ENCODE measurements at places on chromosomes 3 and 15.

DNA sequence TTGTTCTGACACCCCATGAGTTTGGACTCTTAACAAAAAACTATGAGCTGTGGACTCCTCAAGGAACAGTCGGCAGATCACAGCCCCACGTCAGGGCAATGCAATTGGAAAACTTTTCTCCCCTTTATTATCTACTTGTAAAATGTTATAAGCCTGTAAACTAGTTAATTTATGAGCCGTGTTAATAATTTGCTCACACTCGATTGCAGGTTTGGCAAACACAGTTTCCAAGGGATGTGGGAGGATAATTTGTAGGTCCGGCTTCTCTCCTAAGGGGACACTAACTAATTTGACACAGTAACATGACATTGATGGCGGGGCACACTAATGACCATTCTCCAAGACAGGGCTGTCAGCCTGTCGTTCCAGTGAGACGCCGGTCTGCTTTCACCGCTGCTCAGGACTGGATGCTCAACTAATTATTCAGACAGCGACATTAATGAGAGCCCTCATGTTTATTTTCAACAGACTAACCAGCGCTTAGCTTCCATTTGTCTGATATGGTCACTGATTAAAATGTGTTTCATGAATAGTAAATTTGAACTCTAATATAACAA, 222.1 kb downstream of the FOXP1 start:
- DNase-seq = no peak

DNA sequence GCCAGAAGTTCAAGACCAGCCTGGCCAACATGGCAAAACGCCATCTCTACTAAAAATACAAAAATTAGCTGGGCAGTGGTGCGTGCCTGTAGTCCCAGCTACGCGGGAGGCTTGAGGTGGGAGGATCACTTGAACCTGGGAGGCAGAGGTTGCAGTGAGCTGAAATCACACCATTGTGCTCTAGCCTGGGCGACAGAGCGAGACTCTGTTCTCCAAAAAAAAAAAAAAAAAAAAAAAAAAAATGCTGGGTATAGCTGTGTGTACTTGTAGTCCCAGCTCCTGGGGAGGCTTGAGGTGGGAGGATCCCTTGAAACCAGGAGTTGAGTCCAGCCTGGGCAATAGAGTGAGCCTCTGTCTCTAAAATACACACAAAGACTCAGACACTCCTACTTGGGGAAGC, 32.0 kb downstream of the PPP1R2 start:
- no peak for DNase-seq

- no peak for DNase-seq
Measured at GRCh38 chr3:52225452-52226228, at the start of gene TLR9. TLR9 (minus strand) TSS chr3:52225645; CDS start chr3:52225529, 116 bp downstream.

DNA sequence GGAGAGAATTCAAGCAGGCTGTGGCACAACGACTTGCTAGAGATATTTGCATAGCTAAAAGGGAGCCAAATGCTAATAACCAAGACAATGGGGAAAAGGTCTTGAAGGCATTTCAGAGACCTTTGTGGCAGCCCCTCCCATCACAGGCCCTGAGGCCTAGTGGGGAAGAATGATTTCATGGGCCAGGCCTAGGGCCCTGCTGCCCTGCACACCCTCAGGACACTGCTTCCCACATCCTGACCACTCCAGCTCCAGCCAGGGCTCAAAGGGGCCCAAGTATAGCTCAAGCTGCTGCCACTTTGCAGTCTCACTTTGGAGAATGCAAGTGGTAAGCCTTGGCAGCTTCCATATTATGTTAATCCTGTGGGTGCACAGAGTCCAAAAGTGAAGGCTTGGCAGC, 21.5 kb upstream of the PTPN23 start:
- DNase-seq = no peak

- DNase-seq = no peak
Measured at GRCh38 chr3:115915061-115915460, 291.8 kb downstream of the GAP43 start.

DNA sequence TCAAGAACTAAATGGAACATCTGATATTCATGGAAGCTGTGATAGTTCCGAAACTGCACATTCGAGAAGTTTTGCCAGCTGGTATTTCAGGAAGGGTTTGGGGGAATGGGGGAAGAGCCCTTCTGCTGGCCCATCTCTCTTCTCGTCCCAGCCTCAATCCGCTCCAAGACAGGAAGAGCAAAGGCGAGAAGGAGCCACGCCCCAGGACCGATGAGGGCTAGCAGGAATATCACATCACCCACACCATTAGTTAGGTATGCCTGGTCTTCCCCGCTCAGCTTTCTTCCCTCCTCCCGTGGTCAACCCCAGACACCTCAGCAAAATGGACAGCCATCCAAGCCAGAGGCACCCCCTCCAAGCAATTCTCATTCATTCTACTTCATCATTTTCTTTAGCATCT, 14.9 kb upstream of the PCSK6 start:
- no peak for DNase-seq

DNA sequence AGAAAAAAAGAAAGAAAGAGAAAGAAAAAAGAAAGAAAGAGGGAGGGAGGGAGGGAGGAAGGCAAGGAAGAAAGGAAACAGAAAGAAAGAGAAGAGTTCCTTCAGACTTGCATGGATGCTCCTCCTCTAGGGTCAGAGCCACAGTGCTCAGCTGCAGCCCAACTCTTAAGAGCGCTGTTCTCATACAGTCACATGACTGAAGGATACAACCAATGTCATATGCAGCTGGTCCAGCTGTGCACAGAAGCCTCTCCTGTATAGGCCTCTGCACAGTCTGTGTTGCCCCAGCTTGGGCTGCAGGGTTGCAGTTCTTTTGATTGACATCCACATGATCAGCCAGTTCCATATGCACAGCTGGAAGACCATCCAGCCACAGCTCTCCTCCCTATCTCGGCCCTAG, 86.8 kb upstream of the CTNNB1 start:
- no peak for DNase-seq

GRCh38 chr15:51647128-51647562, 24.6 kb upstream of the DMXL2 start:
- DNase-seq = peak; percentile 36

All from fibroblast of upper back skin (primary cell).